ENCODE measurements at places on chromosomes 11 and 22.

- no peak for DNase-seq
Measured at GRCh38 chr22:46031557-46031956, 54.6 kb upstream of the WNT7B start.

DNA sequence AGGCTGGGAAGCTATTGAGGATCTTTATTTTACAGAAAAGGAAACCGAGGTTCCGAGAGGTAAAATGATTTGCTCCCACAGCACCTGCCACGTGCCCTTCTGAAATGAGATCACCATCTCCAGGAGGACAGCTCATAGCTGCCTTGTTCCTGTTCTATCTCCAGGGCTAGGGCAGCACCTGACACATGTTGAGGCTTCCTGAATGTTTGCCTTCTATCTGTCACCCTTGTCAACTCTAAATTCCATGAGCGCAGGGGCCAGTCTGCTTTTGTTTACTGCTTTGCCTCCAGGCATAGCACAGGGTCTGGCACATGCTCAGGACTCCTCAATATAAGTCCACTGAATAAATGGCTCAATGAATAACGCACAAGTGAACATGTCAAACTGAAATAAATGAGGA is 24.1 kb downstream of the ASCC2 start:
- no peak for DNase-seq

- no peak for DNase-seq
Measured at GRCh38 chr11:96267496-96268032, 75.4 kb downstream of the MAML2 start.

DNA sequence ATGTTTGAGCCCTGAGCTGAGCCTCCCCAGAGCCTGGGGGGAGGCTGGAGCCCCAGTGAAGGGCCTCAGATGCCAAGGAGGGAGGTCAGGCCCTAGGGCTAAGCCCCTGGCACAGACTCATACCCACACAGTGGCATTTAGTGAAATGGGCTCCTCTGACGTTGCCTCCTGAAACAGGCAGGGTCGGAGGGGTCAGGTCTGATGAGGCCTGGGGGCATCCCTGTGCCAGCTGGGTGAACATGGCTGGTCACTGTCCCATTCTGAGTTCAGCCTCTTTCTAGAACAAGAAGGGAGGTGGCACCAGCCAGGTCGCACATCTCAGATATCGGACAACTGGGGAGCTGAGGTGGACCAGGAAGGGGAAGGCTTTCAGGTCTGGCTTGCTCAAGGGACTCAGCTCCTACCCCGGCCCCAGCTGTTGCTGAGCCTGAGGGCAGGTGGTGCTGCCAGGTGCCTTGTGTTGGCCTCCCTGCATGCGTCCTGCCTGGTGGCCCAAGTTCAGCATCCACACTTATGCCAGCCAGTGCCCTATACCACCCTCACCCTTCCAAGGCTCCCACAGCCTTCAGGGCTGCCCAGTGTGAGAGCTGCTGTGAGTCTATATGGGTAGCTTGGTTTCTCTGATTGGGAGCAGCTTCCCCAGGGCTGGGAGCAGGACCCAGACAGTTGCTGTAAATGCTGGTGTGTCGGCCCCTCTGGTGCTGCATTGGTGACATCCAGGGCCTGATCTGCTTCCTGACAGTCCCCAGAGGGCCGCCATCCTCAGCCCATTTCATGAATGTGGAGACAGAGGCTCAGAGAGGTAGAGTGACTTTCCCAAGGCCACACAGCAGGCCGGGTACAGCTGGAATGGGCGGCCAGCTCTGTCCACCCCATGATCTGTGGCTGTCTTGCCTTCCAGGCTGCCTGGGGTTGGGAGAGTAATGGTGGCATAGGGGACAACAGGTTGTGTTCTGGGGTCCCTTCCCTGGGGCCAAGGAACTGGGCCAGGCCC is 32.8 kb upstream of the PPARA start:
- DNase-seq = no peak

- no peak for DNase-seq
Measured at GRCh38 chr11:105000167-105000566, 22.8 kb downstream of the CASP5 start.

- no peak for DNase-seq
Measured at GRCh38 chr22:31861226-31861840, 83.0 kb upstream of the YWHAH start.

DNA sequence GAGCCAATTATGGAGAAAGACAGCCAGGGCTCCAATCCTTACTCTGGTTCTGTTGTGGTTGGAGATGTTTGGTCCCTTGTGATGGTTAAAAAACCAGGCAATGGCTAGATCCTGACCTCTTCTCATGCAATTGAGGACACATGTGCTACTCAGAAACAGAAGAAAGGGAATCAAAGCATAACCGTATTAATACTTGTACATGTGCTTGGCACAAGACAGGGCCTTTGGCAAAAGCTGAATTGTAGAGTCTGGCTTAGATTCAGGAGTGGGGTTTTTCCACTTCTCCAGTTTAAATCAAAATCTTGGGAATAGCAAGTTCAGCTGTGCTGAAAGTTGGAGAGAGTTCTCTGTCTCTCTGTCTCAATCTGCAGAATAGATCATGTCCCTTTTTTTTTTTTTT is 80.1 kb upstream of the E2F8 start:
- DNase-seq = no peak

DNA sequence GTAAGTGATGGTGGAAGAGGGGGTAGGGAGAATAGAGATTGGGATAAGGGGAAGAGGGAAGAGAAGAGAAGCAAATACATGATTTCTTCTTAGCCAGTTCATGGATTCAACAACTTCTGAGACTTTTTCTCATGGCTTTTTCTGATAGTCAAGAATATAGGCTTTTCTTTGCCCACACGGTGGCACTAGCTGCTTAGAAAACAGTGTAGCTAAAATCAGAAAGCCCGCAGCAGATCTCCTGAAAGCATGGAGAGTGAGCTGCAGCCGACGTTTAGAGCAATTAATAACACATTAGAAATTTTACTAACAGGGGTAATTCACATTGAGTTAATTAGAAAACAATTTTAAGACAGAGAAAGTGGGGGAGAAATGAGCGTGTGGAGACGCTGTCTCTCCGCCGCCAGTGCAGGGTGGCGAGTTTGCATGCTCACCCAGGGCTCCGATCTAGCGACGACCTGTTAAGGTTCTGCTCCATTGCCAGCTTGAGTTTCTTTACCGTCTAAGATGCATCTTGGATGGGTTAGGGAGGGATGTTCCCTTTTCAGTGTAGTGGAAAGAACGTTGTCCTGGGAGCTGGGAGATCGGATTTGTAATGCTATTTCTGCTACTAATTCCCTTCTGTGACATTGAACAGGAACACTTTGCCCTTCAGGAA is 3.3 kb upstream of the RAG1 start:
- peak; percentile 67 for DNase-seq

GRCh38 chr11:71129624-71130023 is 122.8 kb downstream of the SHANK2 start:
- DNase-seq = peak; percentile 56

- DNase-seq = no peak
Measured at GRCh38 chr11:110422306-110422905, 7.3 kb upstream of the FDX1 start.

DNA sequence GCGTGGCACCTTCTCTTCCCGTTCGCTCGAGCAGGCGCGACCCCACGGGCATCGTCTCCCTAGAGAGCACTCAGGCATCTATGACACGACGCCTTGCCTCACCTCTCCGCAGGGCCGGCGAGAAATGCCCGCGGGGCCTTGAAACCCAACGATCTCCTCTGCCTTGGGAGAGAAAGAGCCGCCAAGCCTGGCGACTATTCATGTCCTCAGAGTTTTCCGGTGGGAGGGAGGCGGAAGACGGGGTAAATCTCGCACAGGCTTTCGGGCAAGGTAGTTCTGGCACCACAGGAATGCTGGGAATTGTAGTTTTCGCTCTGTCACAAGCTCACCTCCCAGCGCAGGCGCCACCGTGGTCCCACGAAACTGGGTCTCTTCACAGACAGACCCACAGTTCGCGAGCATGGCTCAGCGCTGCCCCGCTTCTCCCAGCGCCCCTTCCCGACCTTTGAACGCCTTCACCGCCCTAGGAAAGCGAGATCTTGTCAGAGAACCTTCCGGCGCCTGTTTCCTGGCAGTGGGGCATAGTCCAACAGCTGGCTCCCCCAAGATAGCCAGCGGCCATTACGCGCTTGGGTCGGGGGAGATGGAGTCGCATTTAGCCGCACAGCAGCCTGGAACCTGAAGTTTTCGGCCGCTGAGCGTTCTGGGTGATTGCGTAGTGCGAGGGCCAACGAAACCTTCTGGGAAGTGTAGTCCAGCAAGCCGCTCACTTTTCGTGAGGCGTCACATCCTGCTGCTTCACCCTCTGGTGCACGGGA is at the start of gene CCDC90B:
Gene CCDC90B (minus strand): TSS at position 597 of the 758 bp plus-strand sequence. CDS start 395 bp downstream, at position 202.
- DNase-seq = peak; percentile 98

DNA sequence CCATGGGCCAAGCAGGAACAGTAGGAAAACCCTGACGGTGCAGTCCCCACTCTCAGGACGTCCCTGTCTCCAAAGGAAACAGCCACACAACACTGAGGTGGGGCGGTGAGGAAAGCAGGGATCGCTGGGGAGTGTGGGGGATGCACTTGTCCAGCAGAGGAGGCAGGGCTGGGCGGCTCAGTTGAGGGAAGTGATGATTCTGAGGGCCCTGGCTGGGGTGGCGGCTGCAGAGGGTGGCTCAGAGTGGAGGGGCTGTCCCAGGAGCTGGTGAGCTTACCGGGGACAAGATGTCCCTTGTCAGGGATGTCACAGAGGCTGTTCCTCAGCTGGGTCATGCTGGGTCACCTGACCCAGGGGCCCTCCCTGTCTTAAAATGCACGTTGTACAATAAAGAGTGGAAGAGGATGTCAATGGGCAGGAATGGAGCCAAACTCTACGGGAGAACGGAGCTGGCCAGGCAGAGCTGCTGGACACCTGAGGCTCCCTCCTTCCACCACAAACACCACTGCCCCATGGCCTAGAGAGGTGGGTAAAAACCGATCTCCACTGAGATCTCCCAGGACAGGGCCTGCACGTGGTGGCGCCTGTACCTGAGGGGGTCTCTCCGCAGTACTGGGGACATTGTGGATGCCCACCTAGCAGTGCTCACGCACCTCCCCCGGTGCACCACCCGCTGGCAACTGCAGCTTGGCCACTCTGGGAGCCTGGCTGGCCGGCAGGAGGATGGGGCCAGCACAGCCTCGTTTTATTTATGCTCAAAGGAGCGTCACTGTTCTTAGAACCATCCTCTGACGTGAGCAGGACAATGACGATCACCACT is 9.7 kb upstream of the EFCAB6 start:
- DNase-seq = no peak

GRCh38 chr22:43845981-43846380 is 16.3 kb downstream of the SULT4A1 start:
- no peak for DNase-seq

DNA sequence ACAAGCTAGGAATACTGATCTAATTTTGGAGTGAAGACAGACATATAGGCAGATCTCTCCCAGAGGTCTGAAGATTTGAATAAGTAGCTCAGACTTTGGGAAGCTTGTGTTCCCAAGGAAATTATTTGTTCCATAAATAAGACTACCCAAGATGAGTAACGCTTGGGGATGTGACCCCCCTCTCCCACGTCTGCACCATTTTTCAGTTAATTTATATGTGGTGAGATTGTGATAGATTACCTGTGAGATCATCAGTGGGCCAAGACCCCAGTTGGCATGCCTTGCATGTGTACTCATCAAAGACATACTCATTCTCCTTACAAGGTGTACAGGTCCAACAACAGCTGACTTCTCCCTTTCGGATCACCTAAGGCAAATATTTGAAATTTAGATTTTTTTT is 252.8 kb upstream of the CTSC start:
- DNase-seq = no peak

GRCh38 chr11:19719960-19720359 is 7.3 kb downstream of the NAV2 start:
- DNase-seq = no peak

DNA sequence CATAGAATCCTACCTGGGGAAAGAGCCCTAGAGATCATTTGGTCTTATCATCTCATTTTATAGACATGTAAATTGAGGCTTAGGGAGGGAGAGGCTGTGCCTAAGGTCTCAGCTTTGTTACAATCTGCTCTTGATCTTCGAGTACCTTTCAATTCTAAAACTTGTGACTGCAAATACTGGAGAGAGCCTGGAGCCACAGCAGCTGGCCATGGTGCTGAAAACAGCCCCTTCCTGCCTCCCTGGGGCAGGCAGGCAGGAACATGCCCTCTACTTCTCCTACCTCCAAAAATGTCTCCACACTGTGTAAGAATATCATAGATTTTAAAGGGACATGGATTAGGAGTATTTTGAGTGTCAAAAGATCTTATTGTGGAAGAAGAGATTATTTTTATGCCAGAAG is 52.2 kb downstream of the C22orf42 start:
- peak; percentile 9 for DNase-seq

DNA sequence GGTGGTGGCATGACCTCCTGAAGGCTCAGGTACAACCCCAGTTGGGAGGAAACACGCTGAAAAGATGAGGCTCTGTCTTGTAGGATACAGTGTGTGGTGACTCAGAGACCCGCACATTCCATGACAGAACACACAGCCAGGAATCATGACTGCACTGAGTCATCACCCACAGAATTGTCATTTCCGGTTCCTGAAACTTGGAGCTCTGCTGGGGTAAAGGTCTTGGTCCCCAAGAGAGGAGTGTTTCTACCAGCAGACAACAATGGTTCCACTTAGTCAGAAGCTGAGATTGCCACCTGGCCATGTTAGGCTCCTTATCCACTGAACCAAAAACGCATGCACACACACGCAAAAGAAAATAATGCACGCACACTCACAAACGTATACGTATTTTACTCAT is 31.5 kb upstream of the CYB5R3 start:
- DNase-seq = peak; percentile 89

- no peak for DNase-seq
Measured at GRCh38 chr11:118051611-118052461, 25.0 kb upstream of the TMPRSS4 start.

Measured in astrocyte of the spinal cord (primary cell).